ENCODE measurements at places on chromosomes 6 and 20.

DNA sequence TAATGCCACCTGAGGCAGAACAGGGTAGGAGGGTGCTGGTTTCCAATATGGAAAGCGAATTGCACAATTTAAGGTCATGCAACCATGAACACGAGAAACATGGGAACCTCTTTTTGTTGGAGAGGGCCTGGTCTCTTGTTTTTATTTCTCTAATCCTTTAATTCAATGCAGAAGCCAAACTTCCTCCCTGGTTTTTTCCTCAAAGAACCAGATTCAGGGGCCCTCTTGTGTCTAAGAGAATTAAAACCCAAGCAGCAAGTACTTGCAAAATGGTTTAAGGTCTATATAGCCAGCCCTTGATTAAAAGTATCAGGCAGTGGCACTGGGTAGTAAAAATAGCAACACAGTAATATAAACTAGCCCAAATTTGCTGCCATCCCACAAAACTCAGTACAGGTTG is 19.5 kb downstream of the GSTA4 start:
- no peak for DNase-seq

DNA sequence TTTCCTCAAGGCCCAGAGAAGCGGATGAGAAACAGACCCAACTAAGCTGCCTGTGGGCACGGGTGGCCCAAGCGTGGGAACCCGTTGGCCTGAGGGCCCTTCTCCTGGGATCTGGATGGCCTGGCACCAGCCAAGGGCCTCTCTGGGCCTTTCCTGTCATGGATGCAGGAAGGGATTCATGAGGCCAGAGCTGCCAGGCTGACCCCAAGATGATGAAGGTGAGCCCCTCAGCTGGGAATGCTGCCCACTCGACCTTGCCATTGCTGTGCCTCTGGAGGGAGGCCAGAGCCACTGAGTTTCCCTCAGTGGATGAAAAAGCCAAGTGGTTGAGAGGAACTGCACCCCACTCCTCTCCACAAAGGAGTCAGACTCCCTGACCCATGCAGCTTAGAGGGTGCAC is 171.2 kb downstream of the VEGFA start:
- no peak for DNase-seq

GRCh38 chr6:6646859-6647258 is 58.3 kb downstream of the LY86 start:
- DNase-seq: no peak

DNA sequence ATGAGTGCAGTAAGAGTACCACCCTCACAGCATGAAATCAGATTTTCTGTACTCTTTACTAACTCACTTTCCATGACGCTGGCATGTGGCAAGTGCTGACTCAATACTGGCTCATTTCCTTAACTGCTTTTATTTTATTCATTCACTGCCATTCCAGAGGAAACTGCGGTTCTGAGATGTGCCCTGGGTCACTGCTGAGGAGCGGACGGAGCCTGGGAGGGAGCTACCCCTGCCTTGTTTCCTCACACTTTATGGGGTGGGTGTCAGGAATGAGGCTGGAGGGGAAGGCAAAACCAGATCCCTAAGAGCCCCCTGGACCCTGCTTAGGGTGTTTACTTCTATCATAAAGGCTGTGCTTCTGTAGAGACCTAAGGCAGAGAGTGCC is 14.4 kb downstream of the NT5E start:
- DNase-seq: no peak

DNA sequence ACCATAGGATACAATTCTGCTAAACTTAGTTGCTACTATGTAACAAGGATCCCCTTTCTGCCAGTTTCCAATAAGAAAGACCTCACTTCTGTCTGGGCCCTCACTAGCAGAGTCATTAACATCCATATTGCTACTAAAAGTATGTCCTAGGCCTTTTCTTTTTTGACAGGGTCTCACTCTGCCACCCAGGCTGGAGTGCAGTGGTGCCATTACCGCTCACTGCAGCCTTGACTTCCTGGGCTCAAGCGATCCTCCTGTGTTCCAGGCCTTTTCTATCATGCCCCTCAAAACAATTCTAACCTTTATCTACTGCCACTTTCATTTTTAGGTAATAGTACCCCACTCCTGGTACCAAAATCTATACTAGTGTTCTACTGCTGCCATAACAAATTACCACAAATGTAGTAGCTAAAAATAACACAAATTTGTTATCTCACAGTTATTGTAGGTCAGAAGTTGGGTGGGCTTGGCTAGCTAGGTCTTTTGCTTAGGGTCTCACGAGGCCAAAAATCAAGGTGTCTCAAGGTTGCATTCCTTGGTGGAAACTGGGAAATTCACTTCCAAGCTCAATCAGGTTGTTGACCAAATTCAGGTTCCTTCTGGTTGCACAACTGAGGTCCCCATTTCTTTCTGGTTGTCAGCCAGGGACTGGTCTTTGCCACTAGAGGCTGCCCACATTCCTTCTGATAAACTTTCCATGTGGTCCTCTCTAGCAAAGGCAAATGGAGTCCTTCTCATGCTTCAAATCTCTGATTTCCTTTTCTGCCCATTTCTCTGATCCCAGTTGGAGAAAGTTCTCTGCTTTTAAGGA is 3.0 kb downstream of the CSNK2A1 start:
- no peak for DNase-seq

GRCh38 chr20:1264727-1265126 is 1.4 kb upstream of the SNPH start:
- DNase-seq: no peak

DNA sequence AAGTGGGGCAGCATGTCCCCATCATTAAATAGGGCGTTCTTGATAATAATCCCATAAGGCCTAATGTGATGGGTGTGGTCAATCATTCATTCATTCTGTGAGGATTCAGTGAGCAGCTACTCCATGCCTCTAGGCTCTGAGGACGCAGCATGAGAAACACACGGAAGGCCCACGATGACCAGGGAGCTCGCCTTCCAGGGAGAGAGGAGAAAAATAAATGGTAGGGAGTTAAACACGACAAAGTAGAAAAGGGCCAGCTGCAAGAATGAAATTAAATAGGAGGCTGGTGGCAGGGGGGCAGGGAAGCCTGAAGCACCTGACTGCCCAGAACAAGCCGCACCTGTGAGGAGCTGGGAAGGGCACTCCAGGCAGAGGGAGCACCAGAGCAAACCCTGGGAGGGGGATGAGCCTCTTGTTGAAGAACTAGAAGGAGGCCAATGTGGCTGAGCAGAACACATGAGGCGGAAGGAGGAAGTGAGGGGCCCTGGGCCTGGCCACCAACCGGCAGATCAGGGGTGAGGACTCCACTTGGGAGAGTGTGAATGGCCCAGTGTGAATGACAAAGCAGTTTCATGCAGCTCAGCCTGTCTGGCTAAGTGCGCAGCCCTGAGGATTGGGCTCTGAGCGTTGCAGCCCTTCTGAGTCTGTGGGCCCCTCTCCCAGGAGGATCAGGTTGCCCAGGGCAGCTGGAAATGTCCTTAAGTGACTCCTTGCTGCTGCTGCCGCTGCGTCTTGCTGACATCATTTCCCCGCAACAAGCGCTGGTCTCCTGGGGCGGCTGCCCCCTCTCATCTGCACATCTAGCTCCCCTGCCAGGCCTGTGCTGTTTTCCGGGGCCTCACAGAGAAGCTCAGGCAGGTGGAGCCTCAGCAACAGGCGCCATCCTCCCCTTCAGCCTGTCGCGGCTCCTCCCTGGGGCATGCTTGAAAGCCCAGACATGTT is 99.9 kb downstream of the CDH26 start:
- DNase-seq: no peak

GRCh38 chr6:33908025-33908424 is 104.2 kb upstream of the MLN start:
- no peak for DNase-seq

DNA sequence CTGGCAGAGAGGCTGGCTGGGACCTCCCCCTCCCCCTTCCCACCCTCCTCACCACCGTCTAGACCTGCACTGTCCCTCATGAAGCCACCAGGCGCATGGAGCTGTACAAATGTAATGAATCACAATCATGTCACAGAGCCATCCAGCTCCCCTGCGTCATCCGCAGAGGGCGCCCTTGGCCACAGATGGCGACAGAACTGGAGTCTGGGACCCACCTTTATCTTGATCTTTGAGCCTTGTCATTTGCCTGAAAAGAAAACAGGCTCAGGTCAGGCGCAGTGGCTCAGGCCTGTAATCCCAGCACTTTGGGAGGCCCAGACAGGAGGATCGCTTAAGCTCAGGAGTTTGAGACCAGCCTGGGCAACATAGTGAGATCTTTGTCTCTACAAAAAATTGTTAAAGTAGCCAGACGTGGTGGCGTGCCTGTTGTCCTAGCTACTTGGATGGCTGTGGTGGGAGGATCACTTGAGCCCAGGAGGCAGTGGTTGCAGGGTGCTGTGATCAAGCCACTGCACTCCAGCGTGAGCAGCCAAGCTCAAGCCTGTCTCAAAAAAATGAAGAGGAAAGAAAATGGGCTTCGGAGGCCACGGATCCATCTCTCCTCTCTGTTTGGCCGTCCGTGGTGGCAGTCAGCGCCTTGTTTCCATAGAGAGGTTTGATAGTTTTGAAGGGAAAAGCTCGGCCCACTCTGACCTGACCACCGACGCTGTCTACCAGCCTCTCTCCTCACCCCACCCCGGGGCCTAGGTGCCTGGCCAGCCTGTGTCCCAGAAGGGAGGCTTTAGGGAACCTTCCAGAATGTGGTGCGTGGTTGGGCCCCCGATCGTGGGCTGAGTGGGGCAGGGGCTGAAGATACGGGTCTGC is 6.2 kb downstream of the COL9A3 start:
- no peak for DNase-seq

DNA sequence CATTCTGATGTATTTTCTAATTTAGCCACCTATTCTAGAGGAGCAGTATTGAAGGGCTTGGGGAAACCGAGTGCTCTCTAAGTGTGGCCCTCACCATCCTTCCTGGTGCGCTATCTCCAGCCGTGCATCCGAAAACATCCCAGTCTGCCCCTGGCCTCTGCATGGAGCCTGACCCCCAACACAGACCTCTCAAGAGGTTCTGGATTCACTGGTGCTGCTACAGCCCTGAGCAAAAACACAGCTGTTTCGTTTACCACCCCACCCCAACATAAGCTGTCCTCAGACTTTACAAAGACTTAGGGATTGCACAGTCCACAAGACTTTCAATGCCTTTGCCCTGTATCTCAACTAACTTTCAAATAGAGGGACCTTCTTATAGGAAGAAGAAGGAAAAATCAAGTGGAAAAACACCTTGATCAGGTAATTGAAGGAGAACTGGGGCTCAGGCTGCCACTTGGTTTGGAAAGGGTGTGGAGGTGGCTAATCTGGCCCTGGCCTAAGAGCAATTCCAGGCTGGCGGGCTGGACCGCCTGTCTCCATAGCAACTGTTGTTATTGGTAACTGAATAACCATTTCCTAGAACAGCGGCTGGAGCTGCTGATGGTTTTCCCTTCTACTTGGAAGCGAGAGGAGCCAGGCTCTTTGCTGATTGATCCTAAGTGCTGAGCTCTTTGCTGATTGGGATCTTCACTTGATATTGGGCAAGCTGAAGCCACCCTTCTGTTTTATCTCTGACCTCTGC is 90.2 kb upstream of the TOX2 start:
- DNase-seq: no peak

DNA sequence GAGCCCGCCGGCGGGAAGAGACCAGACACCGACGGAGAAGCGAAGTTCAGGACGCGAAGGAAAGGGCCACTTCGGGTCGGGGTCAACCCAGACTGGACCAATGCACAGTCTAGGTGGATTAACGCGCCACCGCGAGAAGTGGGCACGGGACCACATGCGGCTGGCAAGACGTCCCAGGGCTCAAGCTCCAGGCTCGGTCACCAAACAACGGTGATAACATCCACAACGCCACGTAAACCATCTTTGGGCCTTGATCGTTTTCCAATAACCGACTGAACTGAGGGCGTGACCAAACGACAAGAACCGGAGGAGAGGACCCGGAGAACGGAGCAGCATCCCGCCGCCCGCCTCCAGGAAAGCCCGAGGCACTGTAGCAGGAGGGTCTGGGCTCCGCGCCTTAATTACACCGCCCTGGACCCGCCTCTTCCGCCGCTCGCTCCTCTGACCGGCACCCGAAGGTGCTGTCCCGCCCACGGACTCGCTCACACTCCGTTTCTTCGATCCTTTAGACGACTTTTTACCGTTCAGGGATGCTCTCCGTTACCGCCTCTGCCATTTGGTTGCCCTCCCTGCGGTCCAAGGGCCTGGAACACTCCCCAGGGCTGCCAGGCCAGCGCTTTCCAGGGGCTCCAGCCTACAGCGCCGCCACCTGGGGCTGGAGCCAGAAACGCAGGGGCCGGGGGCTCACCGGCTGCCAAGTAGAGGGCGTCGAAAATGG is 44.1 kb downstream of the DPPA5 start:
- peak; percentile 27 for DNase-seq

- no peak for DNase-seq
These were observed 30.9 kb downstream of the KIAA1755 start for GRCh38 chr20:38229376-38230252.

DNA sequence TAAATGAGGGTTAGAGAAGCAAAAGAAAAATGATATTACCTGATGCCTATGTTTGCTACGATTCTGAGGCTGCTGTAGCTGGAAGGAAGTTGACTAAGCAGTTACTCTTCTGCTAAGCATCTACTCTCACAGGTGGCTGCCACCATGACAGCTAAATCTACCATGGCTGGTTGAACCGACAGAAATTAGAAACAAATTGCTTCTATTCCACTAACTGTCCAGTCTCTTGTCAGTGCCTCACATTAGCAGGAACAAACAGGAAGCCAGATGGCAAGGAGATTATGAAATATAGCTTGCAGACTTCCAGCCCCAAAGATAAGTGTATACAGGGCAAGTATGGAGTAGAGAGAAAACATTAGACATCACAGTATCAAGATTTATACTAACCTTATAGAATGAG is 59.4 kb upstream of the TMEM200A start:
- no peak for DNase-seq

DNA sequence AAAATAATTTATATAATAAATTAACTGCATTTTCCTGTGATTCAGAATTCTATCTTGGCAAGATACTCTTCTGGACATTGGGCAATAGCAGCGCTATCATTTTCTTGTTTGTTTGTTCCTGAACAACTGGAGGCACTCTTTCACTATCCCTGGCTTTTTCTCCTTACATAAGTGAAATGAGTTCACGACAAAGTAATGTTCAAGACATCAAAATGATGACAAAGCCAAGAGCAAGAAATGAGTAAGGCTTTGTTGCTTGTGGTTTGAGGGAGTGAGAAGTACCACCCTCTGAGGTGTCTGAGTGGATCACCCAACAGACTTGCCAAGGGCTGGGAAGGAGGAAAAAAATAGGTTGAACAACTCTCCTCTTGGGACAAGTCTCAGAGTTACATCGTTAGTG is 466.6 kb upstream of the JAG1 start:
- no peak for DNase-seq

GRCh38 chr6:37793067-37793466 is 26.5 kb upstream of the ZFAND3 start:
- no peak for DNase-seq

DNA sequence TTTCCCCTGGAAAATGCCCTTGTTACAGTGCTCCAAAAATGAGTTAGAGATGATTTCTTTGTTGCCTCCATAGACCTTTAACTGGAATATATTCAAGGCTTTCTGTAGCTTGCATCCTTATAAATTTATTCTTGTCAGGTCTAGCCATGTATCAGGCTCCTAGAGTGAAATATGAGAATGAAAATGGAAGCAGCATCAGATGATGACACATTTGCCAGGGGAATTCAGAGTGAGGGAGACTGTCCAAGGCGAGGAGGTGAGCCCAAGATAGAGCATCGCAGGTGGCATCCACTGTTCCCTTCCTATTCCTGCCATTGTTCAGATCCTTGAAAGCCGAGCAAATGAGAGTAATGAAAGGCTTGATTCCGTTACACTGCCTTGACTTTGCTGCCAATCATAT is 386.8 kb downstream of the SAMD5 start:
- no peak for DNase-seq

GRCh38 chr20:34120213-34120612 is 8.2 kb upstream of the EIF2S2 start:
- no peak for DNase-seq

GRCh38 chr6:114253431-114253830 is 89.4 kb downstream of the HS3ST5 start:
- no peak for DNase-seq

Data from activated CD8-positive, alpha-beta memory T cell treated with anti-CD3 and anti-CD28 coated beads for 1 hour (primary cell).